Substantia nigra (tissue), 51 donors: ENCODE measurements at places on chromosomes 16 and 17.
A peak's percentile ranks its signal among the peaks of the same experiment; 100 is the strongest.

- DNase-seq: no peak
Observed at GRCh38 chr17:58568044-58568799, 53.8 kb upstream of the MTMR4 start.

DNA sequence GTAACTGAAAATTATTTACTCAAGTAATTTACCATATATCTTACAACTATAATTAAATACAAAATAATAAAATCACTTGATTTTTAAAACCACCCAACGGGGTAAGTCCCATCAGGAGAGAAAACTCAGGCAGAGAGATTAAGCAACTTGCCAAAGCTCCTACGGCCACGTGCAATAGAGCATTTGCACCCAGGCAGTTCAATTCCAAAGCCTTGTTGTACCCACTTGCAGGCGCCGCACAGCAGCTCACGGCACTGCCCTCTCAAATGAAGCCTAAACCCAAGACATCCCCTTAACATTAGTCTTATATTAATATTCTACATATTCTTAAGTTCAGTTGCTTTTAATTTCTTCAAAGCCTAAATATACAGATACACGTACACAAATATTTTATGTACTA is 75.7 kb downstream of the SPAG9 start:
- DNase-seq: peak; percentile 23

DNA sequence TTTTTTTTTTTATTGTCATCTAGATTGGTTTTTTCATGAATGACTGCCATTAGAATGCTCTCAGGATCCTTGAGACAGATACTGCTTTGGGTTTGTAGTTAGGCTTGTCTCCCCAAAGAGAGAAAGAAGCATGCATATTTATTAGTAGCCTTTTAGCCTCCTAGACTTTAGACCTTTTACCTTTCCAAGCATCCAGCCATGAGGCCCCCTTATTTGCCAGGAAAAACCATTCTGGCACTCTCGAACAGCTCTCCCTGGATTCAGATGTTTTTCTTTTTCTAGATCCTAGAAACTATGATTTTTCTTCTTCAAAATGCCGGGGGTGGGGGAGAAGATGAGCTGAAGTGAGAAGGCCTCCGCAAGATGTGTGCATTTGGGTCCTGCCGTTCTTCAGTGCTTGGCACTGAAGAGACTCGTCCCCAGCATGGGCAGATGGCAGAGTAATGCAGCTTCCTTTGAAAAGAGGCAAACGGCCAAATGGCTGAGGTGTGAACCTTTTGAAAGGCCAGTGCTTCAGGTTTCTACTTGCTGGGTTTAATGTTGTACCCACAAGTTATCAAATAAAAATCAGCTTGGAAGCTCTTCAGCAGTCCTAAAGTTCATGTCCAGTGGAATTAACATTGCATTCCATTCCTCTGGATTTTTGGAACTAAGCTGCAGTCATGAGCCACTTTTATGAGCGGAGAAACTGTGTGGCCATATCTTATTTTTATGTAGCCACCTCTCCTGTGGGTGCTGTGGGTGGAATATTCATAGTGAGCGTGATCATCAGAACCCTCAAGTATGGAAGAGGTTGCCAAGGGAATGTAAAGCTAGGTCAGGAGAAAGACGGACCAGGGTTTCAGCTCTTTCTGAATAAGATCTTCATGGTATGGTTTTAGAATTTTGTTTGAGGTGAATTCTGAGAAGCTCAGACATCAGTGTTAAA is 7.2 kb downstream of the SOCS7 start:
- no peak for DNase-seq

GRCh38 chr17:48246612-48247011 is 139.0 kb downstream of the SNX11 start:
- no peak for DNase-seq

GRCh38 chr16:82412770-82413169 is 214.0 kb upstream of the CDH13 start:
- DNase-seq: no peak

- DNase-seq: no peak
Observed at GRCh38 chr17:9330611-9331271, 244.9 kb downstream of the STX8 start.

- no peak for DNase-seq
Observed at GRCh38 chr16:58211846-58212245, 13.9 kb upstream of the CSNK2A2 start.

GRCh38 chr16:75805946-75806345 is 79.7 kb upstream of the CPHXL start:
- no peak for DNase-seq

- DNase-seq: no peak
Observed at GRCh38 chr17:73976676-73977521, 226.6 kb upstream of the RPL38 start.

DNA sequence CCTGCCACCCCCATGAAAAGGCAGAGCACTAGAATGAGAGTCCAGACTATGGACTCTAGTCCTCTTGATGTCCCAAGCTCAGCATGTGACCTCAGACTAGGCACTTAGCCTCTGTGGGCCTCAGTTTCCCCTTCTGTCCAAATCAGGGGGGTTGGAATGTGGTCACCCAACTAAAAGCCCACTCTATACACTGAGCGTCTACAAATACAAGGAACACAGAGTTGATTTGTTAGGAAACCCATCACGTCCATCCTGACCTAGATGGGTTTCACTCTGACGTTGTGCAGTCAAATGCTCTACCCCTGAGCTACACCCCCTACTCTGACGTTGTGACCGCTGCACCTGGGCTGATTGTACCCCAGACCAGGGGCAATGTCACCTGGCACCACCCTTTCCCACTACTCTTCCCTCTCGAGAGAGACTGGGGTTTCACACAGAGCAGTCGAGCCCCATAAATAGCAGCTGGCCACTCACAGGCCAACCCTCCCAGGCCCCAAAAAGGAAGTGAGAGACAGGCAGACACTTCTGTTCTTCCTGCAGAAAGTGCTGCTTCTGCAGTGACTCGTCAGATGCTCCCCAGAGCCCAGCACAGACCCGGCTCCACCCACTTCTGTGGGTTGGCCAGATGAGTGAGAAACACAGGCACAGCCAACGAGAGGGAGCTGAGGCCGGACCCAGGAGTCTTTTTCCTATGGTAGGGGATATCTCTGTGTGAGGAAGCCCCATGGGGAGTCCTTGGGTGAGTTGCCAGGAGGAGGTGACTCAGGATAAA is 16.1 kb upstream of the TNFRSF13B start:
- peak; percentile 56 for DNase-seq

GRCh38 chr17:17498606-17499301 is 2.6 kb upstream of the RASD1 start:
- no peak for DNase-seq

DNA sequence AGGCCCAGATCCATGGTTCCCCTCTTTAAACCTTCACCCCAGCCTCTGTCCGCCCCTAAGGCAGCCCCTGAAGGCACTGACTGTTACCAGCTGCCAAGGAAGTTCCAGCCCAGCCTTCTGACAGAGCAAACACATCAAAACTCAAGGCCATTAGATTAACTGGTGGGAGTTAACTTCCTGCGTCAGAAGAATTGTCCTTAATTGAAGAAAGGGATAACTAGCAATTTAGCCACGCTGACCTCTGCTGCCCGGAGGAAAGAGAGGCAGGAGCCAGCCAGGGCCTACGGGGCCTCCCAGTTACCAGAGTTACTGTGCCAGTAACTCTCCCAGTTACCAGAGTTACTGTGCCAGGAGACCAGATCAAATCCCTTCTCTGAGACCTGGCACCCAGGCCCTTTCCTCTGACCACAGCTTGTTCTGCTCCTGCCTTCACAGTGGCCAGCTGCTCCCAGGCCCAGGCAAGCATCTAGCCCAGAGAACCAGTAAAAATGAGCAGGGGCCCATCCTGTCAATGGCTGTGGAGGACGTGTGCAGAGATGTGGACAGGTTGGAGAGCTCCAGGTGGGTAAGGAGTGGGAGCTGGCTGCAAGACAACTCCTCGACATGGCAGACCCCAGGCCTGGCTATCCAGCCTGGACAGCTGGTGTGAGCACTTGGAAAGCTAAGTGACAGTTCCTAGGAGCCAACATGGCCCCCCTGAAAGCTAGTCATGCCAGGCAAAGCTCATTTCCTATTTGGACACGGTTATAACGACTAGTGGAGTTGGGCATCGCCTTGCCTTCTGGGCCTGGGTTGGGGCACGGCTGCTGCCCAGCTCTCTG is 2.8 kb upstream of the PITPNM3 start:
- DNase-seq: no peak

GRCh38 chr16:12904329-12904671 is 2.9 kb downstream of the SHISA9 start:
- DNase-seq: no peak

DNA sequence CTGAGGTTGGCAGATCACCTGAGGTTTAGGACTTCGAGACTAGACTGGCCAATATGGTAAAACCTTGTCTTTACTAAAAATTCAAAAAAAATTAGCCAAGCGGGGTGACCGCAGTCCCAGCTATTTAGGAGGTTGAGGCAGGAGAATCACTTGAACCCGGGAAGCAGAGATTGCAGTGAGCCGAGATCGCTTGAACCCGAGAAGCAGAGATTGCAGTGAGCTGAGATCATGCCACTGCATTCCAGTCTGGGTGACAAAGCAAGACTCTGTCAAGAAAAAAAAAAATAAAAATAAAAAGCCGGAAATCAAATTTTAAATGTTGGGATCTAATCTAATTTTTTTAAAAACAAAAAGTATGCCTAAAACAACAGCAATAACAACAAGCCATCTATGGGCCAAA is 56.3 kb downstream of the ABCC1 start:
- no peak for DNase-seq

DNA sequence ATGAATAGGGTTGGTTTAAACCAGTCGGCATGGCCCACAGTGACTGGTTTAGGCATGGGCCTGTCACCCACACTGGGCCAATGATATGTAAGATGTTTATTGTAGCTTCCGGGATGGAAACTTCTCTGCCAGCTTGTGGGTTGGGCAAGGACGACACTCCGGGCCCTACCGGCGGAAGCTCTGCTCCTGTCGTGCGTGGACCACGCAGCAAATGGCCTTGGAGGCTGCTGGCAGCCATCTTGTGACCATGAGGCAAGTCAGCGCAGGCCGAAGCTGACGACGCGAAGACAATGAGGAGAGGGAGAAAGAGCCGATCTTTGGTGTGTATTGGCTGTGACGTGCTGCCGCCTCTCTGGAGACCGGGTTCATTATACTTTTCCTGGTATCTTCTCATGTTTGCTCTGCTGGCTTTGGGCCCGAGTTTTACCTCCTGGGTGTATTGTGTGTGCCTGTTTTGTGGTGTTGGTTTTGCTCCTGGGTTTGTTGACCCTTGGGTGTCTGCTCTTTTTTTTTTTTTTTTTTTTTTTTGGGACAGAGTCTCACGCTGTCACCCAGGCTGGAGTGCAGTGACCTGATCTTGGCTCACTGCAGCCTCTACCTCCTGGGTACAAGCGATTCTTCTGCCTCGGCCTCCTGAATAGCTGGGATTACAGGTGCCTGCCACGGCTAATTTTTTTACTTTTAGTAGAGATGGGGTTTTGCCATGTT is 15.4 kb downstream of the SLC25A10 start:
- DNase-seq: no peak

DNA sequence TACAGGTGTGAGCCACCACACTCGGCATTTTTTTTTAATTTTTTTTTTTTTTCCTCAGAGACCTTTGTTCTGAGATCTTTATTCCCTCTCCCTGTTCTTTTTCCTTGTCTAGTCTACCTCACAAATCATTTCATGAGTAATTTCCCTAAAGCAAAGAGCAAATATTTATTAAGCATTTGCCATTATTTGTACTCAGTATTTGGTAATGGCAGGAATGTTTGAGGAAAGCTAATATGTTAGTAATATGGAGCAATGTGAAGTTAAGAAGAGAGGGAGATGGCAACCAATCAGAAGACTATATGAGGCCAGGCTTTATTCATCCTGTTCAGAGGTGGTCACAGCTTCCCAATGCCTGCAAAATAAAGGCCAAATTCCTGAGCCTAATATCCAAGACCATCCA is 13.3 kb downstream of the CENPV start:
- DNase-seq: no peak

GRCh38 chr16:84277244-84277823 is 17.3 kb upstream of the WFDC1 start:
- peak; percentile 81 for DNase-seq

- no peak for DNase-seq
Observed at GRCh38 chr16:24360936-24361335, 104.8 kb downstream of the CACNG3 start.

- no peak for DNase-seq
Observed at GRCh38 chr16:81337097-81337496, 22.3 kb downstream of the GAN start.

DNA sequence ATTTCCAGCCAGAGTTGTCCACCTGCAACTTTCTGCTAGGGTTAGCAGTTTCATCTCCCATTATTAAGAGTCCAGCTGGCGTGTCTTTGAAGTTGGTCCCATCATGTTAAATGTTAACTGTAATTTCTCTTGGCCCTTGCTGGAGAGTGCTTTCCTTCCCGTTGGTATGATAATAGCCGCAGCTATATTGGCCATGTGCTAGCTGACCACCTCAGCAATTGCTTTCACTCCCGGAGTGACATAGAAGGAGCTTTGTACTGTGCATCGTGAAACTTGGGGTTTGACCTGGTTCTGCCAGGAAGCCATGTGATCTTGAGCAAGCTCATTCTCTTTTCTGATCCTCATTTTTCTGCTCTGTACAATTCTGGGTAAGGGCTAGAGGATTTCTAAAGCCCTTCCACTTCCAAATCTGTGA is 81.0 kb upstream of the TBX2 start:
- no peak for DNase-seq

DNA sequence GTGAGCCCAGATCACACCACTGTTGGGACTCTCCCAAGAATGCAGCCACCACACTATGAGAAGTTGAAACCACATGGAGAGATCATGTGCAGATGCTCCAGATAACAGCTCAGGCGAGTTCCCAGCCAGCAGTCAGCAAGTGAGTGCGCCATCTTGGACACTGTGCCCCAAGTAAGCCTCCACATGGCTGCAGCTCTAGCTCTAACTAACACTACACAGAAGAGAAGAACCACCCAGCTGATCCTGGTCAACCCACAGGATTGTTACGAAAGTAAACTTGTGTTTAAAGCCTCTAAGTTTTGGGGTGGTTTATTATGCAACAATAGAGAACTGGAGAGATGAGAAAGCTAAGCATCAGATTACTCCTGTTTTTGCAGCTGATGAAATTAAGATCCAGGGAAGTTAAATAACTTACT is 25.8 kb downstream of the SLC38A7 start:
- DNase-seq: no peak

DNA sequence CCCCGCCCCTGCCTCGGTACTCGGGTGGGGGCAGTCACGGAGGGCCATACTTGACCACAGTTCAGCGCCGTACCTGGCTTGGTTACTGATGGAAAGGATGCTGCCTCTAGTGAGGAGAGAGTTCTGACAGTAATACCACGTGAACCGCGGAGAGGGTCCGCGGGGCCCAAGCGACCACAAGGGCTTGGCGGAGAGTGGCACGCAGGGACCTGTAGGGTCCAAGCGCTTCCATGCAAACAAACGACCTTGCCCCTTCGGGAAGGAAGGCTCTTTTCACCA is 9.2 kb downstream of the KDM6B start:
- DNase-seq: peak; percentile 84

DNA sequence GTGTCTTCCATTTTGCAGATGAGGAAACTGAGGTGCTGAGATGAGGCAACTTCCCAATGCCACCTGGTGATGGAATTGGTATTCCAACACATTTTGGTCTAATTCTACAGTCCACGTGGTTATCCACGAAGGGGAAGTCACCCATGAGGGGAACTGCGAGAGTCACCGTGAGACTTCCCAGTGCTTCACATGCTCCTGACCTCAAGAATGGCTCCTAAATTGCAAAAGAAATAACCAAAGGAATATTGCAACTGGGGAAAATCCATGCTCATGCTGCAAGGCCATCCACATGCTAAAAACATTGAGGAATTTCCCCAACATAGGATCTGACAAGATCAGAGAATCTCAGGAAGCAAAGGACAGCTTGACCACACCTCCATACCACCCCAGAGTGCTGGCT is 153.9 kb downstream of the HS3ST3B1 start:
- DNase-seq: no peak
